ENCODE measurements at places on chromosomes 4 and X.

DNA sequence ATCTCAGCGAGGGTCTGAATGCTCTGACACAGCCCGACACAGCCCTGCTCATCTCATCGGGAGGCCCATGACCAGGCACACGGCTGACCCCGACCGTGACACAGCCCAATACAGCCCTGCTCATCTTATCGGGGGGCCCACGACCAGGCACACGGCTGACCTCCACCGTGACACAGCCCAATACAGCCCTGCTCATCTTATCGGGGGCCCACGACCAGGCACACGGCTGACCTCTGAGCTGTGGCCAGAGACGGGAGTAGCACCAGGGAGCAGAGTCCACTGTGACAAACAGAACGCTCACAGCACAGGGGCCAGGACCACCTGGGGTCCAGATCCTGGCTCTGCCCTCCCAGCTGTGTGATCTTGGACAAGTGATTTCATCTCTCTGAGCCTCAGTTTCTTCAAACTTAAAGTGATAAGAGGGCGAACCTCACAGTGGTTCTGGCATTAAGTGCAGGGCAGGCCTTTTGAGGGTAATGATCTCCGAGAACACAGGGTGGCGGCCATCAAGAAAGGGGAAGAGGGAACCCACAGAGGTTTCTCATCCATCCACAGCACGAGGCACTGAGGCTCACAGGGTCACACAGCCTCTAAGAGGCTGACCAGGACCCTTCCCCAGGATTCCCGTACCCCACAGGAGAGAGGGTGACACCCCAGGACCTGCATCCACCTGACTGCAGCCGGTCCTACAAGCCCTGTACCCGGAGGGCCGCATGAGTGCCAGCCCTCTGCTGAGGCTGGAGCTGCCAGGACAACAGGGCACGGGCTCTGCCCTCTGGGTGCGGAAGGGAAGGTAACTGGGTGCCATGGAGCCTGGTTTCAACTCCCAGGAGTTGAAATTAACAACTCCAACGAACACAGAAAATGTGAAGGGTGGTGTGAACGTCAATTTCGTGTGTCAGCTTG, 60.1 kb downstream of the WFS1 start:
- no peak for DNase-seq

- DNase-seq = no peak
Measured at GRCh38 chr4:25123236-25123635, 37.0 kb downstream of the SEPSECS start.

- DNase-seq = no peak
Measured at GRCh38 chr4:92519727-92520126, 216.0 kb downstream of the GRID2 start.

DNA sequence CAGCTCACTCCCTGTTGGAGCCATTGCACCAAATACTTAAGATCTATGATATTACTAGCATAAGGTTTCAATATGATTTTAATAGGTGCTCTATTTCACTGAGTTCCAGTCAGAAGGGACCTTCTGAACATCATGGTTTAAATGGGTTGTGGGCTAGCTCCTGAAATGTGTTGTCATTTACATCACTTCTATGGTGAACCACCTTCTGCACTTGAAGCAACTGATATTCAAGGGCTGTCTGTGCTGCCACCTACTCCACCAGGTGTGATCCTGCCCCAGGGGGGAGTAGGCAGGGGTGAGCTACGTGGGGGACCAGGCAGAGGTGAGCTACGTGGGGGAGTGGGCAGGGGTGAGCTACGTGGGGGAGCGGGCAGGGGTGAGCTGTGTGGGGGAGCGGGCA, 35.2 kb downstream of the RNF175 start:
- DNase-seq = no peak

DNA sequence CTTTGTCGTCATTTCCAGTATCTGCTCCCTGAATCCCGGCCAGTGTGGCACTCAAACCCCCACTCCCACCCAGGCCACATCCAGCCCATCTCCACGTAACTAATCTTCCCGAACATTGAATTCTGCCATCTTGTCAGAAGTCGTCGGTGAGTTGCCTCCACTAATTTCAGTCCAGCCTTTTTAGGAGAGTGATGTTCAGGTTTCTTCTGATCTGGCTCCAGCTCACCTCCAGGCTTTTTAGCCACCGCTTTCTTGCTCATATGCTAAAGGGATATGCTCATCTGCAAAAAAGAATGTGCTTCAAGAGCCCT, 1.3 kb downstream of the TMEM165 start:
- no peak for DNase-seq

DNA sequence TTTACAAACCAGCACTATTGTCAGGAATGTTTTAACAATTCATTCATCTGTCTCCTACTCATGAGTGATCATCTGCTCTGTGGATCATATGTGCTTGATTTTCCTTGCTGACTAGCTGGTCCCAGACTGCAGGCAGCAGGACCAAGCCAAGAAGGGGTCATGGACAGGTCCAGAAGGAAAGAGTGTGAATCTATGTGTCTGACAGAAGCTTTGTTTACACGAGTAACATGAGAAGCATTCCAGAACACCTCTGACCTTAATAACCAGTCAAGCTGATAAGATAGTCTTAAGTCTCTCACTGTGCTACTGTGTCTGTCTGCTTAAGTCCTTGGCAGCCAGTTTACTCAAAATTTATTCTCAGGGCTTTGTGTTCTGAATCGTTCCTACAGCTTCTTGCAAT, 39.0 kb downstream of the GUCY1A1 start:
- DNase-seq = no peak

DNA sequence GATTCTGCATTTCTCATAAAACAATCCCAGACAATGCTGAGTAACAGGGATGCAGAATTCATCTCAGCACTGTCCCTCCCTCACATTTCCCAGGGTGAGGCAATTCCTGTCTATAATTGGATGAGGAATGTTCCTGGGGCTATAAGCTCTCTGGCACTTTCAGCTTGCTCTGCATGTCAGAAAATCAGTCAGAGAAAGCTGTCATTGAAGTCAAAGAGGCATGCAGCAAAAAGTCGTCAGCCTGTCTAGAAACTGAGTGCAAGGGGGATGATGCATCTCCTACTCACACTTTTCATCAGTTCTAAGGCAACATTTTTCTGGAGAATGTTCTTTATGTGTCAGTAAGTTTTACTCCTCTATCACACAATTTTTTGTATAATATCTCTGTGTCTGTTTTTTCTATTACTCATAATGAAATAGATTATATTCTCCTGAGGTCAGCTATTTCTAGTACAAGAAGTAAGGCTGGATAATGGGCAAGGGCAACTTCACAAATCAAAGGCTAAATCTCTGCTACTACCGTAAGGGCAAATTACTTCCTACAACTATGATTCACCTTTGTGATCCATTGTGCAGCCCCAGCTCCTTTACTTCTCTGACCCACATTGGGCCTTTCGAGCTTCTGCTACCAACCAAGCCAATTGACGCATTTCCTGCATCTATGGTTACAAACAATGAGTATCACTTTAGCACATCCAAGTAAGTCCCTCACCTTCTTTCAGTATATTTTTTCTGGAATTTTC, 56.0 kb downstream of the TASL start:
- no peak for DNase-seq

- DNase-seq = no peak
Measured at GRCh38 chrX:8755813-8756212, 23.9 kb upstream of the ANOS1 start.

GRCh38 chr4:138560448-138560847, 318.3 kb upstream of the SLC7A11 start:
- no peak for DNase-seq

DNA sequence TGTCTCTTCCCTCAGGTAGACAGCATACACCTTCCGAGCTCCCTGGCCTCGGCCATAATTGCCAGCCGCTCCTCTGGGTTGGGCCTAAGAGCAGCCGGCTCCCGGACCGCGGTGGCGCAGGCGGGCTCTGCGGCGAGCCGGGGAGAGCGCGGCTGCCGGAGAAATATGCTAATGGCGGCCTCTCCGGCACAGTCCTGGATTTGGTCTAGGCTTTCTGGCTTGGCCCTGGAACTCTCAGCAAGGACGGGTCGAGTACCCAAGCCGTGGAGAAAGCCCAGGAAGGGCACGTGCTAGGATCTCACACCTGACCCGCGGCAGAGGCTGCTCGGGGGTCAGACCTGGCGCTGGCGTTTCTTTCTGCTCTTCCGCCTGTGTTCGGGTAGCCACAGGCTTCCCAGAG, 18.6 kb upstream of the ZIC3 start:
- no peak for DNase-seq

- no peak for DNase-seq
Measured at GRCh38 chr4:1459081-1459721, 53.0 kb upstream of the NKX1-1 start.
